ENCODE measurements at places on chromosomes 11 and 22. TPM values are rescaled to one million over a fixed set of nuclear protein-coding genes. Genes with fewer than 3 reads are reported as not detected.

The SLC22A6 gene
- total RNA-seq = not detected

The CTSW gene
- not detected for total RNA-seq

The OR52E8 gene
- not detected for total RNA-seq

The ARHGAP42 gene
- 5.9 TPM for total RNA-seq

The LAYN gene
- 20.9 TPM for total RNA-seq

The IGLL1 gene
- total RNA-seq = not detected

The MOV10L1 gene
- 46.7 TPM for total RNA-seq

The F2 gene
- total RNA-seq = not detected

The PHF21B gene
- total RNA-seq = not detected

The MMP27 gene
- not detected for total RNA-seq

The MIOX gene
- total RNA-seq = not detected

The PLAAT4 gene
- 0.96 TPM for total RNA-seq

The YAP1 gene
- total RNA-seq = 54.2 TPM

The GVQW3 gene
- total RNA-seq = 1.9 TPM

The GDPD4 gene
- total RNA-seq = not detected

The OOSP4B gene
- total RNA-seq = not detected

The PKDREJ gene
- total RNA-seq = not detected

The OR2AG2 gene
- 0.29 TPM for total RNA-seq

The MRGPRX3 gene
- total RNA-seq = not detected

The CCDC73 gene
- total RNA-seq = not detected

The HIRA gene
- 19.3 TPM for total RNA-seq

The KREMEN1 gene
- 0.65 TPM for total RNA-seq

The CD6 gene
- total RNA-seq = not detected

The KCNJ1 gene
- total RNA-seq = 0.33 TPM

The TSGA10IP gene
- not detected for total RNA-seq

The SCGB1D2 gene
- not detected for total RNA-seq

The PRG2 gene
- total RNA-seq = not detected

The TIMM10B gene
- total RNA-seq = 30.2 TPM

The CCDC87 gene
- total RNA-seq = 0.65 TPM

The ST3GAL4 gene
- total RNA-seq = 17.0 TPM

The KBTBD4 gene
- total RNA-seq = 27.4 TPM

The TMEM191C gene
- total RNA-seq = 1.2 TPM

The TTC36 gene
- total RNA-seq = 0.19 TPM

The SMIM35 gene
- not detected for total RNA-seq

The POTEH gene
- total RNA-seq = not detected

The OR51I2 gene
- not detected for total RNA-seq

The ARHGAP20 gene
- total RNA-seq = 2.7 TPM

The SHISAL1 gene
- total RNA-seq = under 0.01 TPM

The SHISA8 gene
- total RNA-seq = not detected

Data from vein endothelial cell (primary cell).